Stimulated activated naive CD8-positive, alpha-beta T cell treated with anti-CD3 and anti-CD28 coated beads, Interleukin-15, amount 100 ng/mL, for 72 hours (primary cell): ENCODE measurements at places on chromosomes 11 and 22.

DNA sequence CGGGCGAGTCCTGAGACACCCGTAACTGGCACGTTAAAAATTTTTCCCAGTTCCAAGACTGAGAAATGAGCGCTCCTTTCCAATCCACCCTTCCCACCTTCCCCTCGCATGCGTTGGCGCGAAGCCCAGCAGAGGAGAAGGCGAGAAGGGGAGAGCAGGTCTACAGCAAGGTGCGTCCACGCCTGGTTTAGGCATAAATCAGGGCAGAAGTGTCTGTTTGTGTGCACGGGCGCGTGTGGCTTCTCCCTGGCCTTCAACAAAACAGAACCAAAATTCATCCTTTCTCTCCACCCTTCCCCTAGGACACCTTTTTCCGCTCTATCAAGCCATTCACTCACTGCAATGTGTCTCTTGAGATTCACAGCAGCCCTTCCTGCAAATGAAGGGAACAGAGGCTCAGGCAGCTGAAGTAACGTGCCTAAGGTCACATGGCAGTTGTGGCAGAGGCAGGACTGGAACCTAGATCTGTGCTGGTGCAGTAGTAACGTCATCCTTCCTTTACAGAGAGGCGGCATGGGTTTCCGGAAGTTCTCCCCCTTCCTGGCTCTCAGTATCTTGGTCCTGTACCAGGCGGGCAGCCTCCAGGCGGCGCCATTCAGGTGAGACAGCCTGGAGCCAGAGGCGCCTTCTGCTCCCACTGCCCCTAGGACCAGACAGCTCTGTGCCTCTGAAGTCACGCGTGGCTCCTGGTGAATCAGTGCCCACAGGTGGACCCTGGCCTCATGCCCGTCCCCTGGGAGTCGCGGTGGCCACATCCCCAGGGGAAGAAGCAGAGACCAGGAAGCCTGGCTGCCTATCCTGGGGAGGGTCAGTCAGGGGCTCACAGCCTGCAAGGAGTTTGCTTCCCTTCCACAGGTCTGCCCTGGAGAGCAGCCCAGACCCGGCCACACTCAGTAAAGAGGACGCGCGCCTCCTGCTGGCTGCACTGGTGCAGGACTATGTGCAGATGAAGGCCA is 1.1 kb downstream of the CALCB start:
- DNase-seq: peak; percentile 93

DNA sequence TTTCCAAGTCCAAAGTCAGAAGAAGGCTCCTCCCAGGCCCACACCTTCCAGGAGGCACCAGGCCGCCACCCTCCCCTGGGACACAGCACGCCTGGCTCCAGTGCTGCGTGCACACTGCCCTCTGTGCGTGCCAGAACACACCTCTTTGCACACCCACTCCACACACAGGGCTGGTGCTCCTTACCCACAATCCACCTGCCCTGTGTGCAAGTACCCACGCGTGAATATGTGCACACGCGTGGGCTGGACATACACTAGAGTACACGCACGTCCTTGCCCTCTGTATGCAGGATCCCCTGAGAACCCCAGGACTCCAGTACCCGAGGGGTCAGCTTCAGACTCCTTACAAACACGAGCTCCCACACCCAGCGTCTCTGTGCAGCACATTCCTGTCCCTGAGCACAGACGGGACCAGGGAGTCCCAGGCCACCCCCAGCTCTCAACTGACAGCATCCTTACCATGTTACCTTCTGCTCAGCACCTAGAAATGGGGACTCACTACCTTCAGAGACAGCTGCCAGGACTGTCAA is 2.8 kb downstream of the DUSP8 start:
- DNase-seq: no peak

DNA sequence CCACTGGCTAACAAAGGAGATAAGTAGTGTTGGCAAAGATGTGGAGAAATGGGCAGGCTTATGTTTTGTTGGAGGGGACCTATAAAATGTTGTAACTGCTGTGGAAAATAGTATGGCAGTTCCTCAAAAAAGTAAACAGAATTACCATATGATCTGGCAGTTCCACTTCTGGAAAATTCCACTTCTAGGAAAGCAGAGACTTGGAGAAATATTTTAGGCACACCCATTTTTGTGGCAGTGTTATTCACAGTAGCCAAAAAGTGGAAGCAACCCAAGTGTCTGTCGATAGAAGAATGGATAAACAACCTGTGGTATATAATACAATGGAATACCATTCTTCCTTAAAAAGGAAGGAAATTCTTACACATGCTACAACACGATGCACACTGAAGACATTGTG is 57.0 kb upstream of the ADORA2A start:
- DNase-seq: no peak

DNA sequence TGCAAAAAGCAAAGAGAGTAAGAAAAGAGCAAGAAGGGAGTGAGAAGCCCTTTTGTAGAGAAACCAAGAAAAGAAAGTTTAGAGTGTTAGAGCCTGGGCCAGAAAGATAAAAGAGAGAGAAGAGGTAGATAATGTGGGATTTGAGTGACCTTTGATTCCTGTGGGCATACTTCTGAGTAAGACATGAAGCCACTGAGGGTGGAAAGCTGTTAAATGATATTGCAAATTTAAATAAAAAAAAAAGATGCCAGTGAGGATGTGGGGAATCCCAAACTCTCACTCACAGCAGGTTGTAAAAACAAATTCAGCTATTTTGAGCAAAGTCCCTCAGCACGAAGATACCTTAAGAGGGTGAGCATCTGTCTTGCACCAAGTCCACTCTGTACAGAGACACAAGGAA is 59.4 kb upstream of the TOP3B start:
- no peak for DNase-seq

DNA sequence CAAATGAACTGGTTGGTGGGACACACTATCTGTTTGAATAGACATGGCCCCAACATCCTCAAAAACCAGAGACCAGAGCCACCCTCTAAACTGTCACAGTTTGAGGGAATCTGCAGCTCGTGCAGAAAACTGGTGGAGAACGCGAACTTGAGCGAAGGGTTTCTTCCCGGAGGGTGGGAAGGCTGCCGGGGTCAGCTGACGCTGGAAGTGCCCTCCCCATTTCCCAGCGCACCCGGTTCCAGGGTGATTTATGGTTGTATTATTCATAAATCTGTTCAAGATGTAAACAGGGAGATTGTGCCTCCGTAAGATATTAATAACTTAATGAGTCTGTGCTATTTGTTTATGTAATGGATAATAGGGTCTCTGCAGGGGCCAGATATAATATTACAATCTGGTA is 1396.7 kb downstream of the BRD1 start:
- DNase-seq: no peak

- no peak for DNase-seq
These were observed 516 bp downstream of the OR52J3 start for GRCh38 chr11:5046754-5047330.

DNA sequence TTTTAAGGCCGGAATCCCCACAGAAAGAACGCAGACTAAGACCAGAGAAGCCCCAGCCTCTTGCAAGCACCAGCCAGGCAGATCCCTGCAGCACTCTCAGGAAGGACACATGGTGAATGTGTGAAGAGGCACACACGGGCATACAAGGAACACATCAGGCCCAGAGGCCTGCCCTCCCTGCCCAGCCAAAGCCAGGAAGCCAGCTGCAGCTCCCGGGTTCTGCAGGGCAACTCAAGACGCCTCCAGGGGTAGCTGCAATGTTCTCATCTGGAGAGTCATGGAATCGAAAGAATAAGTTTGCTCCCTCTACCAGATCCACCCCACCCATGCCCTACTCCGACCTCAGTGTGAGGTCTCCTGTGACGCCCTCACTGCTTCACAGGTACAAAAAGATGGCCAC is 2.3 kb downstream of the DGCR2 start:
- DNase-seq: no peak
